CD14-positive monocyte (primary cell): ENCODE measurements at places on chromosomes 5 and 9.

GRCh38 chr5:179301796-179302195 lies 43.5 kb downstream of the ADAMTS2 start:
- no peaks in the 10 kb centered on the region for H3K36me3 ChIP-seq
- H3K27me3 ChIP-seq, result no peaks in the 10 kb centered on the region
- H3K4me3 ChIP-seq, result no peak overlapping the region
- no peak overlapping the region for H3K27ac ChIP-seq
- no peak for DNase-seq

- no peaks in the 10 kb centered on the region for H3K27me3 ChIP-seq
- DNase-seq, result no peak
- no peaks in the 10 kb centered on the region for H3K36me3 ChIP-seq
- H3K27ac ChIP-seq, result no peak overlapping the region
- H3K4me1 ChIP-seq, result peaks cover 54% of the 10 kb centered on the region
- H3K4me3 ChIP-seq, result no peak overlapping the region
Observed at GRCh38 chr9:131677049-131677443, 62.8 kb downstream of the RAPGEF1 start.

DNA sequence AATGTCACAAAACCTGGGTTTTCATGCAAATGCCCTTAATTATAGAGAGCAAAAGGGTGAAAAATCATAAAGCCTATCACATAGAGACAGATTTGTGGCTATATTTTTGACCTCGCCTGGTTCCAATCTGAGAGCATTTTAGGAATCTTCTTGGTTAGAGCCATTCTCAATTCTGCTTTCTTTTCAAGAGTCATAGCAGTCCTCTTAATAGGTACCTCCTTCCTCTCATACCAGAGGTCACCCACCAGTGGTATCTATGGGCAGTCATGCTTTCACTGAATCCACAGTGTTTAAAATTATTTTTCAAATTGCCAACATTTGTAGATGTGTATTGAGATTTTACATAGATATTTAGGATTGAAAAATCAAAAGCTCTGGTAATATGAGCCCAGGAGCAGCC lies 215.5 kb downstream of the DAB2IP start:
- H3K36me3 ChIP-seq, result no peaks in the 10 kb centered on the region
- H3K4me1 ChIP-seq, result no peaks in the 10 kb centered on the region
- H3K27me3 ChIP-seq, result no peaks in the 10 kb centered on the region

DNA sequence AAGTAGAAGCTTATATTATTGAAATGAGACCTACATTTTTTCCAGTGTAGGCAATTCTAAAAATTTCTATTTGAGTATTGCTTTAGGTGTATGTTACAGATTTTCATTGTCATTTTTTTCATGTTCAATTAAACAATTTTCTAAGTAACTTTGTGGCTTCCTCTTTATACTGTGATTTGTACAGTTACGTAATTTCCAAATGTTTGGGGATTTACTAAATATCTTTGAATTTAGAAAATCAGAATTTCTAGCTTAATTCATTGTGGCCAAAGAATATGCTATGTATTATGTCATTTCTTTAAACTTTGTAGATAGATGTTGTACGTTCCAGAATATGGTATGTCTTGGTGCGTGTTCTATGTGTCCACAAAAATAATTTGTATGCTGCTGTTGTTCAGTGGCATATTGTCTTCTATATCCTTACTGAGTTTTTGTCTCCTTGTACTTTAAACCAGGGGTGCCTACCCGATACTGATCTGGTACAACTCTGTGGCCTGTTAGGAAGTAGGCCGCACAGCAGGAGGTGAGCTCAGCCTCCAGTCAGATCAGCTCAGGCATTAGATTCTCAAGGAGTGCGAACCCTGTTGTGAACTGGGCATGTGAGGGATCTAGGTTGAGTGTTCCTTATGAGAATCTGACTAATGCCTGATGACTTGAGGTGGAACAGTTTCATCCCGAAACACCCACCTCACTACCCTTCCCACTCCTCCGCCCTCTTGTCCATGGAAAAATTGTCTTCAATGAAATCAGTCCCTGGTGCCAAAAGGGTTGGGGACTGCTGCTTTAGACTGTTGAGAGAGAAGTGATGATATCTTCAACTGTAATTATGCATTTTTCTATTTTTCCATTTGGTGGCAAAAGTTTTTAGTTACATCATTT lies 63.5 kb downstream of the UBE2R2 start:
- DNase-seq, result no peak
- no peak overlapping the region for H3K4me3 ChIP-seq
- no peaks in the 10 kb centered on the region for H3K36me3 ChIP-seq

DNA sequence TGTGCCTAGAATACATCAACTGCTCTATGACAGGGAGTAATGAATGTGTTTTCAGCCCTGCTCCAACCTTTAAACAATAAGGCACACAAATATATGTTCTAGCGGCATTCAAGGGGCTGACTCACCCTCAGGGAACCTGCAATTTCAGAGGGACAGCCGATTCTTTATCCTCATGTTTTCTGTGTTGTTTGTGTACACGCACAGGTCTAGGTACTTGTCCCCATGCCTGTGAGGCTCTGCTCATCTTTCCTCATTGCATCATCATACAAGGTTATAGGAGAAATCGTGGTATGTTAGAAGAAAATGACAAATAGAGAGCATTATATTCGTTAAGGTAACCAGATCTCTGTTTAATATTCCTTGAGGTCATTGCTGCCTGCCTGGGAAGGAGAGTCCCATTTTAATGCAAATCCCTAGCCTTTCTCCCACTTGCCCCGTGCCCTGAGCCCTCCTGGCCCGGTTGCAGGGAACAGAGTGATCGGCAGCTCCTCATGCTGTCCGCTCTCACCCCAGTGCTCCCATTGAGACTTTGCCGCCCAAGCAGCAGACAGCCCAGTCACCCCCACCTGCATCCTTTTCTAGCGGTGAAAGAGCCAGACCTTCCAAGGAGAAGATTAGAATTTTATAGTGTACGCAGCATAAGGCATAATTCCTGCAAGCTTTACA lies 14.6 kb downstream of the MAP1B start:
- H3K4me3 ChIP-seq, result no peak overlapping the region
- H3K27ac ChIP-seq, result no peak overlapping the region
- H3K4me1 ChIP-seq, result no peaks in the 10 kb centered on the region
- H3K36me3 ChIP-seq, result no peaks in the 10 kb centered on the region

DNA sequence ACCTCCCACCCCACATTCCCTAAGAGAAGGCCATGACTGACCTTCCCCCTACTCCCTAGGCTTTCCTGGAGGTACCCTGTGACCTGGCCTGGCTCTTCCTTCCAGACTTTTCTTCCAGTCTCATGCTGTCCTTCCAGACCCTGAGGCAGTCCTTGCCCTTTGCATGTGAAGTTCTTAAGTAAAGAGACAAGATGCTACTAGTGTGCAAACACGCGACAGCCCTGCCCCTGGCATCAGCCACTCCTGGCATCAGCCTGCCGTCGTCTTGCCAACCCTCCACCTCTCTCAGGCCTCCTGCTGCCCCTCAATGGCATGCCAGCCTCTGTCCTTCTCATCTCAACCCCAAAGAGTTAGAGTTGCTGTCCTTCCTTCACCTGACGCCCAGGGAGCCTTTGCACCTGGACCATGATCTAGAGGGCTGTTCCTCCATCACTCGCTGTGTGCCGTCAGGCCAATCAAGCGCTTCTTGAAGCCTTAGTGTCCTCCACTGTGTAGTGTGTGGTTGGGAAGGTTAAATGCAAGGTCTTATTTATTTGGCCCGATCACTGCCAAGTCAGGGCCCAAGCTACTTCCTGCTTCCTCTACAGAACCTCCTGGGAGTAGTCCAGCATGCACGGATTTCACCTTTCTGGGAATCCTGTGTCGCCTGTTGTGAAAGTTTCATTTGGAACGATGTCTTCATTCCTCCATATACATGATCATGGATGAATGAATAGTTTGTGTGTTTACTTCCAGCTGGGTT lies 61.9 kb downstream of the WWC1 start:
- H3K27me3 ChIP-seq, result no peaks in the 10 kb centered on the region
- H3K36me3 ChIP-seq, result no peaks in the 10 kb centered on the region
- H3K4me1 ChIP-seq, result no peaks in the 10 kb centered on the region
- no peak overlapping the region for H3K4me3 ChIP-seq
- no peak for DNase-seq

DNA sequence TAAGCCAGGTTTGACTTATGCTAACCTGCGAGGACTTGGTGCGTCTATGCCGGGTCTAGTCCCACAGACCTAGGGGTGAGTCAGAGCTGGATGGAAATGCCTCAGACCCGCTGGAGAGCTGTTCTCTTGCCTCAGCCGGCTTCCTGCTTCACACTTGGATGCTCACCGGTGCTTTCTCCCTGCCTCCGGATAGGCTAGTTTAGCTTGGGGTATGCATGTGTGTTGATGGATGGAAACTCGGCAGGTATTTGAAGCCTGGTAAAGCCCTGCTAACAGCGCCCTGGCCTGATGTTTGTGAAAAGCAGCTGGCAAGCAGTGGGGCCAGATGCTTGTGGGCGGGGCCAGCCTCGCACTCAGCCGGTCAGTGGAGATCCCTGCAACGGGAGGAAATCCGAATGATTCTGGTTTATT lies 29.3 kb downstream of the PRRC2B start:
- peak overlapping the region; percentile 30 for H3K27ac ChIP-seq
- peaks cover 2% of the 10 kb centered on the region for H3K4me1 ChIP-seq
- H3K27me3 ChIP-seq, result no peaks in the 10 kb centered on the region

GRCh38 chr9:127124111-127124531 lies 1.7 kb upstream of the ANGPTL2 start:
- H3K4me1 ChIP-seq, result no peaks in the 10 kb centered on the region
- no peak for DNase-seq
- no peak overlapping the region for H3K27ac ChIP-seq
- peaks cover 24% of the 10 kb centered on the region for H3K27me3 ChIP-seq
